ENCODE measurements at places on chromosomes 1 and 21. TPM values are rescaled to one million over a fixed set of nuclear protein-coding genes. Genes with fewer than 3 reads are reported as not detected.

GRCh38 chr1:179923029-179923428 is 31.6 kb upstream of the CEP350 start:
- DNase-seq: no peak

- no peak for DNase-seq
Observed at GRCh38 chr21:24127651-24128050, 1479.6 kb downstream of the MRPL39 start.

DNA sequence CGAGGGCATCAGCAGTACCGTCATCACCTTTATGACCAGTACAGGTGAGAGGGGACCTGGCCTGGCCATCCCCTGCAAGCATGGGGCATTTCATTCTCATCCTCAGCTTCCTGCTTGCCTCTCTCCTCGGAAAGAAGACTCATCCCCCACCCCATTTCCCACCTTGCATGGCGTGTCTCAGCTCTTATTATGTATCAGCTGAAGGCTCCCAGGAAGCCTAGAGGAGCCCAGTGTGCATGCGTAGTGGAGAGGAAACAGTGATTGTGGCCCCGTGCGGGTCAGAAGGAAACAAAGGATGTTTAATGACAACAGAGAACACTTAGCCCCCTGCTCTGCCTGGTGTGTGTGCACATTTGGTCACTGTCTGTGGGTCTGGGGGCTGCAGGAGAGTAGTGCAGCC is 40.3 kb upstream of the CNTN2 start:
- DNase-seq: no peak

DNA sequence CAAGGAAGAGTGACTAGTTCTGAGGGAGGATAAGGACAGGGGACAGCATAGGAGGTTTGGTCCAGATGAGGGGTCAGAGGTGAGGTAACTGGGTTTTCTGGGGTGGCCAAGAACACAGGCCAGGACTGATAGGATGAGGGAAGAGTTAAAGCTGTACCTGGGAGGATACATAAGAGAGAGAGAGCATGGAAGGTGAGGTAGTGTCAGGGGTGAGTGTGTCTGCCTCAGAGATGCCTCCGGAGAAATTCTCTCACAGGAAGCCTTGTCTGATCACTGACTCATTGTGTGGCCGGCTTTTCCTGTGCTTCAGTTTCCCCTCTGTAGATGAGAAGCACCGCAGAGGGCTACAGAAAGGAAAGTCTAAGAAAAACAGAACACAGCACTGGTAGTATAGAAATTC is 40.2 kb downstream of the FASLG start:
- no peak for DNase-seq

DNA sequence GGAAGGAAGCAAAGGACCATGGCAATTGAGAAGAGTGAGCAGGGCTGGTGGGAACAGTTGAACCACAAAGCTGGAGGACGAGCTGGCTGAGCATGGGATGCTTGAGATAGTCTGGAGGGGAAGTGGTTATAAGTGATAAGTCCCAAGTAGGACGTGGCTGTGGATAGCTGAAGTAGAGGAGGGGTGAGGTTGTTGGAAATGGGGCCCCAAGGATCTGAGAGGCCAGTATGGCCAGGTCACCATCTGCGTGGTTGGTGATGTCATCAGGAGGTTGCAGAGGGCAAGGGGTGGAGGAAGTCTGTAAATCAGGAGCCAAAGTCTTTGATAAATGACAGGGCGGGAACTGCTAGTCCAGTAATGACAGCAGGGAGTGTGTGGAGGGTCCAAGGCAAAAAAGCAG is 11.0 kb upstream of the REN start:
- no peak for DNase-seq

GRCh38 chr1:80675454-80675853 is 1125.3 kb upstream of the ADGRL2 start:
- no peak for DNase-seq

DNA sequence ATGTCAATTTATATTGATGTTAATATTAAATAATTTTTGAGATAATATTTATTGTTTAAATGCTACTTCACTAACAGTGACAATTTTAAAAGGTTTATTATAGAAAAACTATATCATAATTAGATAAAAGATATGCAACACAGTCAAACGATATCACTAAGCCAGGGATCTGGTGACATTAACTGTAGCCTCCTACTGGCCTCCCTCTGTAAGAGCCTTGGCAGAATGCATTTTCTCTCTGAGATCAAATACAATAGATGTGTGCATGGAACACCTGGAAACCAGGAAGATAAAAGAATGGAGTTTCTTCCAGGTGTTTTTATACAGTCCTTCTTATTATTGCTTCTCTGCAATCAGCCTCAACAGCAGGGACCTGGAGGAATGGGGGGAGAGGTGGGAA is 1762.1 kb downstream of the BRINP3 start:
- DNase-seq: no peak

GRCh38 chr1:85047472-85048295 is 616 bp downstream of the MCOLN3 start:
- DNase-seq: peak; percentile 21

DNA sequence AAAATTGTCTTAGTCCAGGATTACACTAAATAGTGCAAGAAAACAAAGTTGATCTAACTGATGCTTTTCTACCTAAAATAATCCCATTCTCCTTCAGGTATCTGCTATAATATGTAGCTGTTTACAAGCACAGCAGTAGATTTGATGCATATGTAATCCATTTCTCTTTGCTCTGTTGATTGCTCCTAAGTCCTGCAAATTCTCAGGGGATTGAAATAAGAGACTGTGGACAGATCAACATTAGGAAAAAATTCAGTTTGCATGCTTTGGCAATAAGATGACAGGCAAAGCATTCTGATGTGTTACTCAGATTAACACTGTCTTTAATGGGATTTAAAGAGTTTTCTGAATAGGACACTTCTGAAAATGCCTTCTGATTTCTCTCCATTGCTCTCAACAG is 34.7 kb downstream of the RNF11 start:
- no peak for DNase-seq

GRCh38 chr1:168520052-168520751 is 23.6 kb downstream of the XCL2 start:
- DNase-seq: no peak

DNA sequence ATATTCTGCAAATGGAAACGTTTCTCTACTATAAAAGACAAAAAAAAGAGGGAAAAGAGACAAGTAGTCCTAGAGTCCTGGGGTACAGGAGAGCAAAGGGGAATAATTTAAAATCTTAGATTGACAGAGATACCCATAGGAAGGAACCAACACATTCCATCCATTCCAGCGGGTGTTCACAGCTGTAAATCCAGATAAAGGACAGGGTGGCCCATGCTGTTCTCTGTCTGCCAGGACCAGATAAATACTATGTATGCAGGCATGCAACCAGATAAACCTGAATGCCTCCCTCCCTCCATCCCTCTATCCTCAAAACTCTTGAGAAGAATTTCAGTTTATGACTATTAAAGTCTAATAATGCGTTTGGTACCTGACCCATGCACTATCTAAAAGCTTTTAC is 131.8 kb downstream of the PTPN14 start:
- no peak for DNase-seq

DNA sequence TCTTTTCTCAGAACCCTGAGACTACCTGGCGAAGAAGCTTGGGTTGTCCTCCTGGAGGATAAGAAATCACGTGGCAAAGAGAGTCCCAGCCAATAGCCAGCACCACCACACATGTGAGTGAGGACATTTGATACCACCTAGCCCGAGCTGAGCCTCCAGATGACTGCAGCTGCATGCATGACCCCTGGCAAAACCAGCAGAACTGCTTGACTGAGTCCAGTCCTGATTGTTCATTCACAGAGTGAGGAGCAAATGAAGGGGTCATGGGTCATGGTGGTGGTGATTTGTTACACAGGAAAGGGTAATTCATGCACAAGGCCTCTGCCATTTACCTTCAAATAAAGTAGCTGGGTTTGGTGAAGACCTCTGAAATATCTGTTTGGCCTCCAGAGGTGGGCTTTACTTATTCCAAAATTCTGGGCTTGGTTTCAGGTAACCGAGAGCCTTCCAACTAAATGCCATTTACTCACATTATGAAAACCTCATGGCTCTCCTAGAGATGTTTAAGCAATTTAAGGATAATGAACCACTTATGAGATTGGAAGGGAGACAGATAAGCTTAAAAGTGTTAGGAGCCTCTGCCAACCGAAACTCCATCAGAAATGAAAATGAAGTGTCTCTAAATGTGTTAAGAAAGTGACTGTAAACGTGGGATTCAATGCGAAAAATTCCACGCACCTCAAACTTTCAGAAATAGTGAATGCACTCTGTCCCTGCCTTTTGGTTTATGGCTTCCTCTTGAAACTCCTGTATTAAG is 163.3 kb downstream of the SLC35F3 start:
- no peak for DNase-seq

DNA sequence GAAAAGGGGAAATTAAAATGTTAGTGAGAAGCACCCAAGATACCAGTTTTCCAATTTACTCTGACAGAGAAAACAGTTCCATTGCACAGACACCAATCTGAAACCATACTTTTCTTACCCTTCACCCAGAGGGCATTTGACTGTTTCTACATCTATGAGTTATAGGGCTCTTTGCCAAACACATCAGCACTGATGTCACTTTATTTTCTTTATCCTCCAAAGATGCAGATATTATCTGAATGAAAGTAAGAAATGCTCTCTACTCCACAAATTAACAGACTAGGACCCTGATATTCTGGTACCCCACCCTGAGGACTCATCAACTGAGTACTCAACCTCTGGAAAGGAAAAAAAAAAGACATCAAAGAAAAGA is 24.2 kb upstream of the PEX19 start:
- DNase-seq: no peak

DNA sequence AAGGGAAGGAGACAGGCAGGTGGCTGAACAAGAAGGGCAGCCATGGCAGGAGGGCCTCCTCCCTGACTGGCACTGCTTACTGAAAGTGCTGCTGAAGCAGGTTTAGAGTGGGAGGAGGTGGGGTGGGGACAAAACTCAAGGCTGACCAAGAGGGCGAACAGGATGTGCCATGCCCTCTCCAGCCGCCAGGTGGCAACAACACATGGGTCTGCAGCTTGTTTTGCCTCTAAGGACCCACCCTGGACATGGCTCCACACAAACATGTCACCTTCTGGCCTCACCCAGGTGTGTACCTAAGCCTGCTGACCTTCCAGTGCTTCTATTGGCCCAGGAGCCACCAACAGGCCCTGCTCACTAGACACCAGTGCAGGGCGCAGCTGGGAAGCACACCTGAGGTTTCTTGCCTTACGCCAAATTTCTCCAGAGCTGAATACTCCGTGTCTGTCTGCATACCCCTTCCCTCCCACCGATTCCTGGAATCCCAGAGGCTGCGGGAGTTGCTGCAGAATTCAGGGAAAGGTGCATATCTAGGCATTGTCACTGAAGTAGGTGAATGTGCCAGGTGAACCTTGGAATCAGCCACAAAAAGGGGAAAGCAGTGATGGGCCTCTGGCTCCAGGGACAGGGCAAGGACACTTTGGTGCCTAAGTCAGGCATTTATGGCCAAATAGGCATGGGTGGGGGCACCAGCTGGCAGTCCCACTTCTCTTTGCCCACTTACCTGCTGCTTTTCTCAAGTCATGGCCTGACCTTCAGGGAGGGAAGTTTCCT is 5.3 kb downstream of the PSRC1 start:
- DNase-seq: peak; percentile 63

GRCh38 chr1:29504196-29504595 is 267.9 kb downstream of the PTPRU start:
- no peak for DNase-seq

GRCh38 chr1:218345673-218346390 is 696 bp downstream of the TGFB2 start:
- peak; percentile 50 for DNase-seq

DNA sequence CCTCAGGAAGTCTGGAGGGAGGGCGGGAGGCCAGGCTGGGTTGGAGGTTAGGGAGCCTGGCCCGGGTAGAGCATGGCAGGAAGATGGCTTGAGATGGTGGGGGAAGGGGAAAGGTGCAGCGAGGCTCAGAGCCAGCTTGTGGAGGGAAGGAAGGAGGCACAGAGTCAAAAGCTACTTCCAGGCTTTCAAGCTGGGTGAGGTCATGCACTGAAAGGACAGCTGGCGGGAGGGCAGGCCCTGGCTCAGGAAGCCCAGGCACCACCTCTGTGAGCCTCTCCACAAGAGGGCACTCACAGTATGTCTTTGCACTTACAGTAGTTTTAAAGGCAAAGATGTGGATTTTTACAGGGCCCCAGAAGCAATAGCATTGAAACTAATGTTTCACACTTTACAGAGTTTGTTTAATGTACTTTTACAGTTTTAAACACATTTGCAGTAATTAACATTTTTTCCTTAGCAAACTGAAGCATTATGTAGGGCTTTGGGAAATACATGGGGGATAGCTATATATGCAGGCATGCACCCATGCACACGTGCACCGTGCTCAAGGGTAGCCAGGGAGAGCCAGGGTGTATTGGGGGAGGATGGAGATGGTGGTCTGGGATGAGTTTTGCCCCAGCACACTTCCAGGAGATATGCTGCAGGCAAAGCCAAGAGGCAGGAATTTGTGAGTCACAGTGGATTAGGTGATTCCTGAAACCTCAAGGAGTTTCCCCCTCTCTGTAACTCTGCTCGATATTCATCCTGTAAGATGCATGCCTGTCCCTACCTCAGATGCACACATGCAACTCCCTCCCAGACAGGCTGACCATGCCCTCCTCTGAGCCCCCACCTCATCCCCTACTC is 6.1 kb upstream of the ADAM15 start:
- DNase-seq: peak; percentile 22

DNA sequence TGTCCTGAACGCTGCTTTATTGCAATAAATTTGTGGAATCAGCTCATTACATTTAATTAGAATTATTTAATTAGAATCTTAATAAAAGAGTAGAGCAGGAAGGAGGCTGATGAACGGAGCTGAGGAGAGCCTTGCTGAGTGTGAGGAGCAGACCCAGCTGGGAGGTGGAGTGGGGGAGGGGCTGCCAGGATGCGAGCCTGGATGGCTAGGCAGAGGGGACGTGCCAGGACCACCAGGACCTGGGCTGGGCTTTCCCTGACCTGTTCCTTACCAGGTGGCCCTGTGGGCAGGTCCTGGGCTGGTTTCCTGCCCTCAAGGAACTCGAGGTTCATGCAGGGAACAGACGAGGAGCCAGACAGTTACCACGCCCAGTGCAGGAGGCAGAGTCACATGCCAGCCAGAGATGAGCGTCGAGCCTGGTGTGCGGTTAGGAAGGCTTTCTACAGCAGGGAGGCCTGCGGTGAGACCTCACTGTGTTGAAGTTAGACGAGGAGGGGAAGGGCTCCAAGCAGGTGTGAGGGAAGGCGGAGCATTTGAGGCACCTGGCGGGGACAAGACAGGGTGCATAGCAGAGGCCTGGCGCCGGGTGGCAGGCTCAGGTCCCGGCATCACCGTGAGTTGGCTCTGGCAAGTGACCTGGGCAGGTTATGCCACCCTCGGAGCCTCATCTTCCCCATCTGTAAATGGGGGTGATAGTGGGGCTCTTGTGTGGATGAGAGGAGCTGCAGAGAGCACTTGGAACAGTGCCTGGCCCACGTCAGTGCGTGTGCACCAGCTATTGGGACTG is 33.9 kb downstream of the LDLRAP1 start:
- no peak for DNase-seq

The DEPDC1 gene
- total RNA-seq: 0.76 TPM

The DIO1 gene
- total RNA-seq: not detected

The IVNS1ABP gene
- total RNA-seq: 130 TPM

The ADGRL4 gene
- not detected for total RNA-seq

The C1orf94 gene
- total RNA-seq: not detected

The TMCC2 gene
- 1.4 TPM for total RNA-seq

The WNT2B gene
- 1.4 TPM for total RNA-seq

The CDCP2 gene
- total RNA-seq: not detected

The CEP170 gene
- total RNA-seq: 74.3 TPM

All from activated B cell treated with CpG ODN at 0.5 μM for 24 hours (primary cell).